ENCODE measurements at places on chromosomes 7 and 10. TPM values are rescaled to one million over a fixed set of nuclear protein-coding genes. Genes with fewer than 3 reads are reported as not detected.

DNA sequence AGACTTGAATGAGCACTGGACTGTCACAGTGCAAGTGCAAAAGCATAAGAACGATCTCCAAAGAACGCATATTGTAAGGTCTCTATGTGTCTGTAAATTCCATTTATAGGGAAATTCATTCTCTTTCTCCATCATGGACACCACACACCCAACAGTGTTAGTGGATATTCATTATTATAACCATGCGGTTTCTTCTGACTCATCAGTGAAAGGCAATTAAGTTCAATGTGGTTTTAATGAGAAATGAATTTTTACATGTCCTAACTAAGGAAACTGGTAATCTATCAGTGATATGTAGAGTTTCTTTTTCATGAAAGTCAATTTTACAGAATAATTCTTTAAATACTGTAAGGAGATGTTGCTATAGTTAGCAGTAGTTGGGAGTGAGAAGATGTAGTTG is 25.9 kb downstream of the GIMAP8 start:
- DNase-seq = no peak

DNA sequence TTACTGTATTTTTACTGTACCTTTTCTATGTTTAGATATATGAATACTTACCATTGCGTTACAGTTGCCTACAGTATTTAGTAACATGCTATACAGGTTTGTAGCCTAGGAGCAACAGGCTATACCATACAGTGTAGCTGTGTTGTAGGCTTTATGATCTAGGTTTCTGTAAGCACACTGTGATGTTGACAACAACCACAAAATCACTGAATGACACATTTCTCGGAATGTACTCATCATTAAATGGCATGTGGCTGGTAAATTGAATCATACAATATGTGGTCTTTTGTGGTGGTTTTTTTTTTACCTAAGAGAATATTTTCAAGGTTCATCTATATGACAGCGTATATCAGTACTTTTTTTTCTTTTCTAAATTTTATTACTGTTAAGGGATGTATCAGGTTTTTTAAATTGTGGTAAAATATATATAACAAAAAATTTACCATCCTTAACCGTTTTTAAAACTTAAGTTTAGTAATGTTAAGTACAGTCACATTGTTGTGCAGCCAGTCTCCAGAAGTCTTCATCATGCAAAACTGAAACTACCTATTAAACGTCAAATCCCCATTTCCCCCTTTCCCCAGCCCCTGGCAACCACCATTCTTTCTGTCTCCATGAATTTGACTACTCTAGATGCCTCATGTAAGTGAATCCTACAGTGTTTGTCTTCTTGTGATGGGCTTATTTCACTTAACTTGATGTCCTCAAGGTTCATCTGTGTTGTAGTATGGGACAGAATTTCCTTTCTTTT is 21.5 kb downstream of the BTAF1 start:
- no peak for DNase-seq

Gene TMEM176B
- 344 TPM for total RNA-seq

GRCh38 chr10:84008878-84009277 is 130.4 kb upstream of the GHITM start:
- DNase-seq = peak; percentile 23

Gene PDZD7
- 0.94 TPM for total RNA-seq

DNA sequence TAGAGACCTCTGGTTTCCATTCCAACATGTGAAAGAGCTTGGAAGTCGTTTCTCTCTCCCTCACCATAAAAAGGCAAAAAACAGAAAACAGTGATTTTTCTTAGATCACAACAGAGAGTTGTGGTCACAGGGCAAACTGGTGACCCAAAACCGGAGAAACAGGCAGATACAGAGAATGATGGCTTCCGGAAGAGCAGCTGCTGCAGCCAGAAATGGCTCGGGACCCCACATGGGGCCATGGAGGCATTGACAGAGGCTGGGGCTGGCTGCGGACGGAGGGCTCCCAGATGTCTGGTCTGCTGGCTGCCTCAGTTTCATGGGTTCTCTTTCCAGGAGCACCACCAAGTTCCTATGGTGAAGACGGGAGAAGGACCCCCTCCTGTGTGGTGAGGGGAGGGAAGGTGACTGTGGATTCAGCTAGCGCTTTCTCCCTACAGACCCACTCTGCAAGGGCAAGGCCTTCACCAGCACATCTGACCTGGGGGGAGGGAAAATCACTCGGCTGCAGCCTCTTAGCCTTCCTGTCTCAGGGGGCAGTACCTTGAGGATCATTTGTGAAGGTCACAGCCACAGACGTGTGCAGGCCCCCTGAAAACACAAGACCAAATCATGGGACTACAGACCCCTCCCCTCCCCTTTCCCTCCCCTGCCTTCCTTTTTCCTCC is 81.4 kb downstream of the WDR37 start:
- DNase-seq = no peak

- no peak for DNase-seq
Observed at GRCh38 chr7:130181263-130181605, 24.0 kb downstream of the TMEM209 start.

- DNase-seq = no peak
Observed at GRCh38 chr7:130452951-130453350, 12.1 kb upstream of the CEP41 start.

DNA sequence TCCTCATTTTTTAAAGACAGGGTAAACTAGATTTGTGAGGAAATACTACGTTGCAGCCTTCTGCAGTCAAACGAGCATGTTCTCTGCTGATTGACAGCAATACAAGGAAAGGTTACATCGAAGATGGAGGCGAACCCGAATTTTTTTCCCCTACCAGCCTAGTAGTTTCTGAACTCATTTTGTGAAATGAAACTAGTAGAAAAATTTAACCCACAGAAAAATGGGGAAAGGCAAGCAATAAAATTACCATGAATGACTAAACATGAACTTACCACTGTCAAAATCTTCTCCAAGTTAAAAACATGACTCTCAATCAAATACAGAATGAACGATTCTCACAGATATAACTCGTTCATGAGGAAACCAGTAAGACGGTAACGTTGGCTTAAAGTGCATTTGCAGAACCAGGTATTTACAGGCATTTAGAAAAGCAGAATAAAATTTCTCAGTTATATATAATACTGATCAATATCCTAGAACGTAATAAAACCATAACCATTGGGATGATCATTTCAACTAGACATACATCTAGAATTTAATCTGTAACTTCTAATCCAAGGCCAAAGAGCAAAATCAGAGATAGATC is 73.9 kb downstream of the CELF2 start:
- DNase-seq = no peak

- no peak for DNase-seq
Observed at GRCh38 chr10:11110539-11110938, 92.9 kb downstream of the CELF2 start.

DNA sequence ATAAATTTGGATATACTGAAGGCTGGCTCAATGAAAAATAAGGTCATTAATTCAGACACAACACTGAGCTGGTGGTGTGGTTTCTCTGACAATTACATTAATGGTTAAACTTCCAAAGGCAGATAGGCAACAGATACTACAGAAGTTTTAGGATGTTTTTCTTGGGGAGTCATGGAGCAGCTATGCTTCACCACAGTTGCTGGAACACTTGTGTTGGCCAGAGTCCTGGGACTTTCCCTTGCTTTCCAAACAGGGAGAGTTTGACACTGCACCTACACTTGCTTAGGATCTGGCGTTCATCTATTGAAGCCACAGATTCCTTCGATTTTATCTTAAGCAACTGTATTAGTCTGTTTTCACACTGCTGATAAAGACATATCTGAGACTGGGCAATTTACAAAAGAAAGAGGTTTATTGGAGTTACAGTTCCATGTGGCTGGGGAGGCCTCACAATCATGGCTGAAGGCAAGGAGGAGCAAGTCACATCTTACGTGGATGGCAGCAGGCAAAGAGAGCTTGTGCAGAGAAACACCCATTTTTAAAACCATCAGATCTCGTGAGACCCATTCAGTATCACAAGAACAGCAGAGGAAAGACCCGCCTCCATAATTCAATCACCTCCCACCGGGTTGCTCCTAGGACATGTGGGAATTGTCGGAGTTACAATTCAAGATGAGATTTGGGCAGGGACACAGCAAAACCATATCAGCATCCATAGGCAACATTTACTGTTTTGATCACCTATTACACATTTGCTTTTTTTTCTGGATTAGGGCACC is 27.8 kb upstream of the TMEM178B start:
- no peak for DNase-seq

Gene NEBL
- 628 TPM for total RNA-seq

All from right cardiac atrium (tissue), 5 donors.